ENCODE measurements at places on chromosomes 11 and 22. TPM values are rescaled to one million over a fixed set of nuclear protein-coding genes. Genes with fewer than 3 reads are reported as not detected.

- DNase-seq = no peak
Observed at GRCh38 chr11:501683-502287, 5.3 kb downstream of the RNH1 start.

GRCh38 chr11:17463546-17464174 is 13.0 kb downstream of the ABCC8 start:
- DNase-seq = no peak

DNA sequence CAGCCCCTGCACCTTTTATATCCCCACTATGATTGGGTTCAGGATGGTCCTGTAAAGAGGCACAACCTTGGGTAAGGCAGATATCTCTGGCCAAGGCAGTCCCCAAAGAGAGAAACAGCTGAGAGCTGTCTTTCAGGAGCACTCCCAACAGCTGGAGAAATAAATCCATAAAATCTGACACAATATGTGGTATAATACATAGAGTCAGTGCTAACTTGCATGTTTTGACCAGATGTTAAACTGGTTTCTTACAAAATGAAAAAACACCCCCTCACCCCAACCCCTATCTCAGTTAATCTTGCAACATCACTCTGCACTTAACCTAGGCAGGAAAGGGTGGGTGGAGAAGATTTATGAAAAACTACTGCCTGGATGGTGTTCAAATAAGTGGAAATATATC is 44.0 kb upstream of the C11orf87 start:
- DNase-seq = no peak

- DNase-seq = no peak
Observed at GRCh38 chr22:47057916-47058585, 295.6 kb downstream of the TBC1D22A start.

DNA sequence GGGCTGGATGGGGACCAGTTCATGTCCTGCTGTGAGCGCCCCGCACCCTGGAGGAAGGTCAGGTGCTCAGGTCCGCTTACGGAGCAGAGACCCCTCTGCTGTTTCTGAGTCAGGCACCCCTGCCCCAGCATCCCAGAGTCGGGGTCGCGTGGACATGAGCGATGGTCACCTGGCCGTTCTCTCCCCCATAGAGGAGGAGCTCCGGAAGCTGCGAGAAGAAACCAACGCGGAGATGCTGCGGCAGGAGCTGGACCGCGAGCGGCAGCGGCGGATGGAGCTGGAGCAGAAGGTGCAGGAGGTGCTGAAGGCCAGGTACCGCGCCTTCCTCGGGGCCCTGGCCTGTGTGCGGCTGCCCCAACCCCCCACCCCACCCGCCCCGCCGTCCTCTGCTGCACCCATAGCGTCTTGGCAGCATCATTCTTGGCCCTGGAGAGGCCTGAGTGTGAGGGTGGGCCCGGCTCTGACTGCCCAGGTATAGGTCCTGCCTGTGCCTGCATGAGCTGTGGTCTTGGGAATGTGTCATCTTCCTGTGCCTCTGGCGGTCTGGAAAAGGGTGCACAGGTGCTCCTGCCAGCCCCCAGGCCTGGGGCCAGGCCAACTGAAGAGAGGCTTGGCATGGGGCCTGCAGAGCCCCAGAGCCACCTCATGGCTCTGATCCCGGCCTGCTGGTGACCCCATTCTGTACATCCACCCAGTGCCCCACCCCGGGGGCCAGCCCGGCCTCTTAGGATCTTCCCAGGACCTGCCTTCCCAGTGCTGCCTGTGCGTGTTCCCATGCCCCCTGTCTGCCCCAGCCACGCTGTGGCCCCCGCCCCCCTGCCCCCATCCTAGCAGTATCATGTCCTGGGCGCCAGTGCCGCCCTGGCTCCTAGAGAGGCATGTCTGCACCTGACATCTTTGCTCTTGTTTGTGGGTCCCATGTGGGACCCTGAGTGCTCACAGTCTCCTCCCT is 38.1 kb downstream of the GRAMD4 start:
- DNase-seq = no peak

DNA sequence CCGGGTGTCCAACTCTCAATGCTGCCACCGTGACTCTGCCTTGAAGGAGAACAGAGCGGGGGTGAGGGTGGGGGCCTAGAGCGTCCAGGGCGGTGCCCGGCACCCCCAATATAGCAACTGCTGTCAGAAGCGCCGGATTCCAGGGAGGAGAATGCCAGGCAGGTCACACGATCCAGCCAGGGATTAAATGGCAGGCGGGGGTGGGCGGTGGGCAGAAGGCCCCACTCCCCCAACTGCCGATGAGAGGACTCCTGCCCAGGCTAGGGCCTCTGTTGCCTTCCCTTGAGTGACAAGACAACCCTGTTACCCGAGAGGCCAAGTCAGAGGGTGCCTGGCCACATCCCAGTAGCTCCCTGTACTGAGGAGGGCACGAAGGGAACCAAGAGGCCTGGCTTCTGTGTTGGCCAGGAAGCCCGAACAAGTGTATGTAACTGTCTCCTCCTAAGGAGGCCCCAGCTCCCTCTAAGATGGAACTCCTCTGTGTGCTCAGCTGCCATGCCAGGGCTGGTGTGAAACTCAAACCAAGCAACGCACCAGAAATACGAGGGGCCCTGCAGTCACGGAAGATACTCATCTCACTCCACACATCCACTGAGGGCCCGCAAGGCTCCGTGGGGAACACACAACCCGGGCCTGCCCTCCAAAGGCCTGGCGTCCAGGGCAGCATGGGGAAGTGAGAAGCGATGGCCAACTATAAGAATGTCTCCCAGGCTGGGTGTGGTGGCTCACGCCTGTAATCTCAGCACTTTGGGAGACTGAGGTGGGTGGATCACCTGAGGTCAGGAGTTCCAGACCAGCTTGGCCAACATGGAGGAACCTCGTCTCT is 3.0 kb downstream of the PACSIN3 start:
- DNase-seq = peak; percentile 48

DNA sequence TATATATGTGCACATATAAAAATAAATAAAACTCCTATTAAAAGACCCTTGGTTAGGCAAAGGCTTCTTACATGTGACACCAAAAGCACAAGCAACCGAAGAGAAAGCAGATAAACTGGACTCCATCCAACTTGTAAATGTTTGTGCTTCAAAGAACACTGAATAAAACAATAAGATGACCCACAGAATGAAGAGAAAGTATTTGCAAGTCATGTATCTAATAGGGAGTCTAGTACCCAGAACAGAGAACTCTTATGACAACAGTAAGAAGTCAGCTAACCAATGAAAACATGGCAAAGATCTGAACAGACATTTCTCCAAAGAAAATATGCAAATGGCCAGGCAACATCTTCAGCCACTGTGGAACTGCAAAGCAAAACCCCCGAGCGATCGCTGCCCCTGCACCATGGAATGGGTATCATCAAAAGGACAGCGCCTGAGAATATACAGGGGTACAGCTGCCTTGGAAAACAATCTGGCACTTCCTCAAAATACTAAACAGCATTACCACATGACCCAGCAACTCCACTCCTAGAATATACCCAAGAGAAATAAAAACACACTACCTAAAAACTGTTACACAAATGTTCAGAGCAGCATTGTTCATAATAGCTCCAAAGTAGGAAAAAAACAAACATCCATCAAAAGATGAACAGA is 17.2 kb downstream of the BRD1 start:
- DNase-seq = no peak

DNA sequence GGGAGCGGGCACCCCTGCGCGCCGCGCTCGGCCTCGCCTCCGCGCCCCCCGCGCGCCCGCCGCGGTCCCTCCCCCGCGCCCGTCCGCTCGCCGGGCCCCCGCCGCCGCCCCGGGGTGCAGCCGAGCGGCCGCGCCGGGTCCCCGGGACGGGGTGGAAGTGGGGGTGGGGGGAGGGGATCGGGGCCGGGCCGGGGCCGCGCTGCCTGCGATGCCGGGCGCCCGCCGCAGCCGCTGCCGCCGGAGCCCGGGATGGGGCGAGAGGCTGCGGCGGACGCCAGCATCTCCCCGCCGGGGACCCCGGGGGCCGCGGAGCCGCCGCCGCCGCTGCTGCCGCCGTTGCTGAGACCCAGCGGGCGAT is 365 bp downstream of the MGAT3 start:
- no peak for DNase-seq

DNA sequence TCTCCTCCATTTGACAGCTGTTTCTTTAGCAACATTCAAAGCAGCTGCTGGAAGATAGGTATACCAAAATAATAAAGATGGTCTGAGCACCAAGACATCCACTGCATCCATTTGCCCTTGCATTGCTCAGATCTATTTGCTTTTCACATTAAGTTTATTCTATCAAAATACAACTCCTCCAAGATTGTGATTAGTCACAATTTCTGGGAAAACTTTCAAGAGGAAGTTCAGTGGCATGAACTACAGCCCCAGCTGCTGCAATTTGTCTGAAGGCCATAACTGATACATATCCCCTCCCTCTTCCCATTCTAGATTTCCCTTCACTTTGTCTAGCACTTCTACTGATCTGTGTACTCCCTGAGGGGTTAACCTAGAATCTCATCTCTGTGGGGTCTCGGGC is 117.5 kb upstream of the CEP126 start:
- DNase-seq = no peak

DNA sequence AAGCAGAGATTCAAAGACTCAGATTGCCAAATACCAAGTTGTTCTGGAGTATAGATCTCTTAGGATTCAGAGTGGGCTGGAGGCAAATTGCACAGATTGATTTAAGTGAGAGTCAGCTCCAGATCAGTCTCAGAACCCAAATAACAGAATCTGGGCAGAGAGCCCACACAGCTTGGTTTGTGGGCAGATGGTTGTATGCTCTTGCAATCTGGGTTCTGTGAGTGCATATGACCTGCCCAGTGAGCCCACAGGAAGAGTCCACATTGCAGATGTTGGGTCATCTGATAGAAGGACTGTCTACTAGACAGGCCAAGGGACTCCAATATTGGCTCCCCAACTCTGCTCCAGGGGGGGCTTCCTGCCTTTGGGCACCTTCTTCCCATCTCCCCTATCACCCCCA is 65.9 kb downstream of the ADAMTS15 start:
- DNase-seq = no peak

DNA sequence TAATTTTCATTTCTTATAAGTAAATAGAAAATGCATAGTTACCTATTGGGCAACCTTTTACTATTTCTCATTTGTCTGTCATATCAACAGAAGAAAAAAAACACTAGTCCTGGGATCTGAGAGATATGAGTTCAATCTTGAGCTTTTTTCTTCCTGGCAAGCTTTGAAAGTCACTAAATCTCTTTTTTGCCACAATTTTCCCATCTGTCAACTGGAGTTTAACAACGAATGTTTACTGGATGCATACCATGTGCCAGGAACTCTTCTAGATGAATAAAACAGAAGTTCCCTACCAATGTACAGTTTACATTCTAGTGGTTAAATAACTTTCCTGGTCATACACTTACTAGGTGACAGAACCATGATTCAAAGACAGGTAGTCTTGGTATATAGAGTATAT is 31.0 kb downstream of the FSHB start:
- DNase-seq = no peak

GRCh38 chr22:39973656-39974055 is 13.5 kb downstream of the TMA7B start:
- no peak for DNase-seq

The TENM4 gene
- 8.5 TPM for polyA plus RNA-seq

The ST3GAL4 gene
- polyA plus RNA-seq = 26.2 TPM

The OR4D5 gene
- not detected for polyA plus RNA-seq

The GP1BB gene
- 13.6 TPM for polyA plus RNA-seq

The CARNS1 gene
- 45.5 TPM for polyA plus RNA-seq

The TMEM191C gene
- polyA plus RNA-seq = 0.33 TPM

The LINC01488 gene
- 0.12 TPM for polyA plus RNA-seq

The UFD1 gene
- polyA plus RNA-seq = 47.2 TPM

The ART1 gene
- 4.6 TPM for polyA plus RNA-seq

The PHF5A gene
- 33.5 TPM for polyA plus RNA-seq

The SMIM38 gene
- 0.42 TPM for polyA plus RNA-seq

The MFRP gene
- not detected for polyA plus RNA-seq

Data from muscle of back (tissue), 13 donors.